ENCODE measurements at places on chromosomes 2 and 18.
A peak's percentile ranks its signal among the peaks of the same experiment; 100 is the strongest.

DNA sequence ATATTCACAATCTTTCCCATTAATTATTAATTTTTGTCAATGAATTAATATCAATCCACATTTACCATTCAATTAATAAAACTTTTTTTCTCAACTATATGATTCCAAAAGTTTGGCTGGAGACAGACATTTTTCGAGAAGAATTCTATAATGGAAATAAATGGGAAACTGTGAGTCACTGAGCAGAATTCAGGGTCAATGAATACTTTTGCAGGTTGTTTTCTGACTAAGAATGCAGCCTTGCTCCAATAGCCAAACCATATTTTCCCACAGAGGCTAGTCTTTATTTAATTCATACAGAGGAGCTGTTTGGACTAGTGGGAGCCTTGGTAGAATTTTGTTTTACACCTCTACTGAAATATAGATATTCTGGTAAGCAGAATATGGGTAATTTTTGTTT lies 82.3 kb downstream of the ARHGAP28 start:
- no peak for DNase-seq

GRCh38 chr2:184523732-184524131 lies 74.6 kb upstream of the ZNF804A start:
- no peak for DNase-seq

DNA sequence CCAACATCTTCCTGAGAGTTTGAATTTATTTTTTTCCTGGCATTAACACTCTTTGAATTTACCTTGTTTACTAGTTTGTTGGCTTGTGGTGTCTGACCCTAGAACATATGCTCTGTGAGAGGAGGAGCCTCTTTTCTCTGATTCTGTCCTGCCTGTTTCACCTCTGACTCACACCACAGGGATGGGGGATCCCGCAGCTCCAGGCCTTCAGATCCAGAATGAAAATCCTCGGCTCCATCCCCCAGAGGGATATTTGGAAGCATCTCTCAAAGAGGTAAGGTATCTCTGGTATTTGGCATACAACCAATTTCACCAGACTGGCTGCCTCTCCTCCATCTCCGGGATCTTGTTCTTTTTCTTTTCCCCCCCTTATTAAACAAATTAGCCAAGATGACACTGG lies 104.7 kb downstream of the GPR39 start:
- no peak for DNase-seq

DNA sequence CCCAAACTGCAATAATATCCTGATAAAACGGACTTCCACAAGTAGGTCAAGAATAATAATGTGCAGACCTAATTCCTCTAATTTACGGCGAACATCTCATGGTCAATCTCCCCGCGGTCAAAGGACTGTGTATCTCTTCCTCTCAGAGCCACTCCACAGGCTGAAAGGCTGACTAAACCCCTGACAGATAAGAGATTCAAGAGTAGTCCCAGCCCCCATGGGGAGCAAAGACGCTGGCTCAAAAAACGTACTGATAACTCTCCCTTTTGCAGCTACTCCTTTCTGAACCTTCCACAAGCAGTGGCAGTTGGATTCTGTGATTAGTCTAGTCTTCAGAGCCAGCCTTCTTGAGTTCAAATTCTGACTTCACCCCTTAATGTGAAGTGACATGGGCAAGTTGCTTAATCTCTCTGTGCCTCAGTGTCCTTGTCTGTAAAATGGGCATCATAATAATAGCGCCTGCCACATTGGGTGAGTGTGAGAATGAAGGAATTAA lies 19.7 kb upstream of the IL18R1 start:
- no peak for DNase-seq

DNA sequence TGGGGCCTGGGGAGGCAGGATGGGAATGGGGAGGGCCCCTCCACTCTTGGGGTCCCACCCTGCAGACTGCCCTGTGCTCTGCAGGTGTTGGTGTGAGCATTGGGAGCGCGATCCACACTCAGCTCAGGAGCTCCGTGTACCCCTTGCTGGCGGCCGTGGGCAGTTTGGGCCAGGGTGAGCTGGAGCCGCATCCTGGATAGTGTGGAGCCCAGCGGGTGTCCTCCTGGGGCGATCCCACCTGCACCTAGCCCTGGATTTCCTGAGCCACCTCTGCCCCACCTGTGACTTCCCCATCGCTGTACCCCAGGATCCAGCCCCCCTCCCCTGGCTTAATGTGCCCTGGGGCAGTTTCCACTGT lies 2.6 kb downstream of the PROM2 start:
- DNase-seq, result no peak

DNA sequence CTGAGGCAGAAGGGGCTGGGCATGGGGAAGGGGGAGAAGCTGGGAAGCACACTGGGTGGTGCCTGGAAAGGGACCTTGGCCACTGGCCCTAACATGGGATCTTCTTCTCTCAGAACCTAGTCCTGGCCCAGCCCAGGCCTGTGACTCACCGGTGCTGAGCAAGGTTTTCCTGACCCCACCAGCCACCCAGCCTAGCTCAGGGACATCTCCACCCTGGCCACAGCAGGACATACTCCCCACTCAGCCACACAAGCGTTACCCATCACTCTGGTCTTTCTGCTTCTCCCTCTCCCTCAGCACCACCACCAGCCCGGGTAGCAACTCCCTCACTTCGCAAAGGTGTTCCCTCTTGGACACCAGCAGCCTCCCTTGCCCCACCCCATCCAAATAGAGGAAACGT lies 22.8 kb downstream of the TNS1 start:
- no peak for DNase-seq

DNA sequence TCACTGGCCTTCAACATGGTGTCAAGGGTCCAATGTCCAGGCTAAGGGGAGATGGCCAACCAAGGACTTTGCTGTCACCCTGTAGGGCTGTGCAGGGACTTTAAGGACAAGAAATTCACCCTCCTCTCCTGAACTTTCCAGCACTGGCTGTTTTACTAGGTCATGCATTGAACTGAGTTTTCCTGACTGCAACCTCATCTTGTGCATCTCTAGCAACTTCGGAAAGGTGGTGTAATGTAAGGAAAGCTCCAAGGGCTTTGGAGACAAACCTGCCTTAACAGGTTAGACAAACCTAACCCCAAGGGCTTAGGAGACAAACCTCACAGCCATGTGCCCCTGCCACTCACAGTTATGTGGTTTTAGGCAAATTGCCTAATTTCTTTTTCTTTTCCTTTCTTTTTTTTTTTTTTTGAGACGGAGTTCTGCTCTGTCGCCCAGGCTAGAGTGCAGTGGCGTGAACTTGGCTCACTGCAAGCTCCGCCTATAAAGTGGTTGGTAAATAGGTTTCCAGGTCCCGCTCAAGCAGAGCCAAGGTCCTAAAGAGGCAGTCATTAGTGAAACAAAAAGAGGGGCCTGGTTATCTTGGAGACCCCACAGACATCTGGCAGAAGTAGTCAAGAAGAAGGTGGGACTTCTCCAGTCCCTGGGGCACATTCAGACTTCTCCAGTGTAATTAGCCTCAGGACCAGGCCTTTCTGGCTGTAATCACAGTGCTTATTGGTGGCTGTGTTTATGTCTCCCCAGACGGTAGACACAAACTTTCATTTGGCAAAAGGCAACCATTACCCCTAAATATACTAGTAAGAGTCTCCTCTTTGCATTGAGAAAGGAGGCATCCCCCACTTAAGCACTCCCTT lies 37.6 kb upstream of the PMAIP1 start:
- peak; percentile 3 for DNase-seq

GRCh38 chr2:24877067-24877466 lies 43.0 kb downstream of the ADCY3 start:
- DNase-seq, result no peak

- no peak for DNase-seq
Measured at GRCh38 chr2:214856137-214856536, 46.7 kb upstream of the BARD1 start.

GRCh38 chr2:62222674-62223073 lies 26.8 kb downstream of the B3GNT2 start:
- DNase-seq, result no peak

- no peak for DNase-seq
Measured at GRCh38 chr2:136107051-136108033, 10.6 kb downstream of the CXCR4 start.

GRCh38 chr2:234490271-234491091 lies 6.4 kb downstream of the ARL4C start:
- DNase-seq, result no peak

- peak; percentile 85 for DNase-seq
Measured at GRCh38 chr2:61853086-61853846, 594 bp downstream of the FAM161A start.

DNA sequence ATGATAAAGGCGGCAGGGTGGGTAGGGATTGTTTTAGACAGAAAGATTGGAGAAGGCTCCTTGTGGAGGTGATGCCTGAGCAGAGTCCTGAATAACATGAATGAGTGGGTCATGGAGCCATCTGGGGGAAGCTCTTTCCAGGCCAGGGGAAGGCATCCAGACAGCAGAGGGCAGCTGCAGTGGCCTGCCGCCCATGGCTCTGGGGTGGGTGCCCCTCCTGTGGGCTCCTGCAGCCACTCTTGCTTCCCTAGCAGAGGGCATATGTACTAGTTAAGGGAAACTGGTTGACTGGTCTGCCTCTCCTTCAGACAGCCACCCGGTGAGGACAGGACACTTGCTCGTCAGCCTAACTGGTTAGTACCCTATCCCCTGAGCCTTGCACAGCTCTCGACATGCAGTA lies 46.5 kb upstream of the SLC1A4 start:
- no peak for DNase-seq

- DNase-seq, result no peak
Measured at GRCh38 chr2:54586062-54586461, 129.9 kb downstream of the SPTBN1 start.

- DNase-seq, result no peak
Measured at GRCh38 chr2:11022064-11022463, 110.3 kb downstream of the KCNF1 start.

DNA sequence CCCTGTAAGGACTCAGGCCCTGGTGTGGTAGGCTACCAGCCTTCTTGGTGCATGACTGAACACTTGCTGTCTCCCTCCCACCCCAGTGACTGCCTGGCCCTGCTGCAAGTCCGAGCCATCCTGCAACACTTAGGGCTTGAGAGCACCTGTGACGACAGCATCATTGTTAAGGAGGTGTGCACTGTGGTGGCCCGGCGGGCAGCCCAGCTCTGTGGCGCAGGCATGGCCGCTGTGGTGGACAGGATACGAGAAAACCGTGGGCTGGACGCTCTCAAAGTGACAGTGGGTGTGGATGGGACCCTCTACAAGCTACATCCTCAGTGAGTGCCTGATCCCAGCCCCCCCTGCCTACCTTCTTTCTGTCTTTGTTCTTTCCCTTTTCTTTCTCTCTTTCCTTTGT lies 55.2 kb downstream of the HK2 start:
- DNase-seq, result no peak

DNA sequence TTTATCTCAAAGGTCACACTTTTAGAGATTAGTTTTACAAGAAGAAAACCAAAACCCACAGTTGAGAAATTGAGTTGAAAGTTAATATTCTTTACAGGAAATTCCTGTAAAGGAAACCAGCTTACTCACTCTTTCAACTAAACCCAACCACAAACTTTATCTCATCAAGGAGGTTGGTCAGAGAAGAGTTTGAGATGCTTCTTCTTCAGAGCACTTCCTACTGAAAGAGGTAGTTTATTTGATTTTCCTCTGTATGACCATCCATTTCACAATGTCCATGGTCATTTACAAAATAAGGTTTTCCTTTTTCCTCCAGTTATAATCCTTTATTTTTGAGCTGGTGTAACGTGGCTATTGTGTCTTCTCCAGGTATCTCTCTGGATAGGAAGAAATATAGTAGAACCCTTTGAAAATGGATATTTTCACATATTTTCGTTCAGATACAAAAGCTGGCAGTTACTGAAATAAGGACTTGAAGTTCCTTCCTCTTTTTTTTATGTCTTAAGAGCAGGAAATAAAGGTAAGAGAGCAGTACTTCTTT lies 4.5 kb upstream of the IL18RAP start:
- DNase-seq, result no peak

Data from NCI-H1417 (cell line).